ENCODE measurements at places on chromosomes 4 and X.

DNA sequence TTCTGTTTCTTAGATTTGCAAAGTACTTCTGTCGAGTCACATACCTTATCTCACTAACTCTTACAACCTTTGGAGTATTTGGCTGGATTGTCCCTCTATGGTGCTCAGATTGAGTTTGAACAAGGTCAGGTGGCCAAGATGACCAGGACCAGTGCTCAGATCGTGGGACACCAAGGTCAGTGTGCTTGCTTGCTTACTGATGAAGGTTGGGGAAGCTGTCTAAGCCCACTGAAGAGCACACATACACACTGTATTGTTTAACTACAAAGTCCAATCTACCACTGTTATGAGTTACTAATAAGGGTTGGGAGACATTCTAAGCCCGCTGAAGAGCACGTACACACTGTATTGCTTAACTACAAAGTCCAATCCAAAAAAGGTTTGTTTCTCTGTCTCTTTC lies 53.7 kb downstream of the TAB3 start:
- no peak for DNase-seq

- no peak for DNase-seq
Measured at GRCh38 chr4:88240297-88240714, 44.1 kb downstream of the PPM1K start.

- no peak for DNase-seq
Measured at GRCh38 chrX:111041018-111041462, 55.0 kb upstream of the PAK3 start.

DNA sequence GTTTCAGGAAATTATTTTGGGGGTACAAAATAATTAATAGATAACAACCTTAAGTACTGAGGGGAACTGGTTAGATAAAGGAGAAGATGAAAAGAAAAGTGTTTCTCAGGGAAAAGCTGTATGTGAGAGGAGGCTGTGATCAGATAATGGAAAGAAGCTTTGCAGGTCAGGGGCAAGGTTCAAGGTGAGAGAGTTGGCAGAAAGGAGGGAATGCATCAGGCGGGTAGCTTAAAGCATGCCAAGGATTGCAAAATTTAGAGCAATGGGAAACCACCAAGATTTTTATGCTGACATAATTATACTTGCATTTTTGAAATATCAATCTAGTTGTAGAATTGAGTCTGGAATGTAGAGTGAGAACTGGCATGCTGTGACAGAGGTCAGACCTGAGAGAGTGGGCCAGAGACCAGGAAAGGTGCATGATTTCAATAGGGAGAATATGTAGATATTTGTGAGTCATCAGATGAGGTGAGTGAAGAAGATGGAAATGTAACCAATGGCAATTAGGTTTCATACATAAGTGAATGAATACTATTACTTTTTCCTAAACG lies 508.7 kb downstream of the TRIML1 start:
- no peak for DNase-seq

- DNase-seq = no peak
Measured at GRCh38 chr4:122777846-122778673, 45.6 kb downstream of the BBS12 start.

- no peak for DNase-seq
Measured at GRCh38 chr4:164648849-164649212, 105.1 kb upstream of the SMIM31 start.

DNA sequence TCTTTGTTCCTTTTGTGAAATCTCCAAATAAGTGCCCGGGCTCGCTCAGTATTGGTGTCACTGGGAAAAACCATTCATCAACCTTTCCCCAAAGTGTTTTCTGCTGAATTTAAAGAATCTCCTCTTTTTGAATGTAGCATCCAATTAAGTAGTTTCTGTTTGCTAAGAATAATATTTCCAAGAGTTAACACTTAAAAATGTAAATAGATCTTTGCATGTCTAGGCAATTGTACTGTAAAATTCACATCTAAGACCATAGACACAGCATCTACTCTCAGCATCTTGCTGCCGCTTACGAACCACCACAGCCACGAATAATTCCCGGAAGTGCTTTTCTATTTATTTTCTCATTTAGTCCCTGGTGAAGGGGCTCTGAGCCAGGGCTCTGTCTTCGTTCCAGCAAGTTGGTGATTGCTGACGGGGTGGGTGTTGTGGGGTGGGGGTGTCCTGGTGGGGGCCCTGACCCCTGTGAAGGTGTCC lies 1.4 kb downstream of the NSG1 start:
- DNase-seq = no peak

DNA sequence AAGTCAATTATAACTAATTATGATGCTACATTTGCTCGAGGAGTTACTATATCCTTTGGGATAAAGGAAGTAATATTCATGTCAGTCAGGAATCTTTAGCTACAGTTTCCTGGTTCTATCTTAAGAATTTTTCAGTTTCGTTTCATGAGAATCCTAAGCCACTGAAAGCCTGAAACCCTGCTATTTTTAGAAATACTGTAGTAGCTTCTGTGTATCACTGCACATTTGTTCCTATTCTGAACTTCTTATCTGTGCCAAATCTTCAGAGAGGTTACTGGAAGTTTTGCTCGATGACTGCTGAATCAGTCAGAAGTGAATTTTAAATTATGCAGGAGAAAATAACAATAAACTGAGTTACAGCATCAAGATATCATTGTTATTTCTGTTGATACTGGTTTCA lies 249.2 kb downstream of the TENM3 start:
- no peak for DNase-seq

DNA sequence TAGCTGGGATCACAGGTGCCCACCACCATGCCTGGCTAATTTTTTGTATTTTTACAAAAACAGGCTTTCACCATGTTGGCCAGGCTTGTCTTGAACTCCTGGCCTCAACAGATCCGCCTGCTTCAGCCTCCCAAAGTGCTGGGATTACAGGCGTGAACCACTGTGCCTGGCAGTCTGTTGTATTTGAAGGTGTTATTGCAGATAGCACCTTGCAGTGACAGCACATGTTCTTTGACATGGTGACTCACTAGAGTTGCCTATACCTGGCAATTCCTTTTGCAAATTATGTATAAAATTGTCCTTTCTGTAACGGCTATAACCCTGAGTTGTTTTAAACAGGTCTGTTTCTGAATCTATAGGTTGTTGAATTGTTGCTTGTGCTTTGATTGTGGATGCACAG lies 7.9 kb downstream of the OGT start:
- DNase-seq = no peak

GRCh38 chrX:134603806-134604700 lies 54.2 kb downstream of the PLAC1 start:
- no peak for DNase-seq

DNA sequence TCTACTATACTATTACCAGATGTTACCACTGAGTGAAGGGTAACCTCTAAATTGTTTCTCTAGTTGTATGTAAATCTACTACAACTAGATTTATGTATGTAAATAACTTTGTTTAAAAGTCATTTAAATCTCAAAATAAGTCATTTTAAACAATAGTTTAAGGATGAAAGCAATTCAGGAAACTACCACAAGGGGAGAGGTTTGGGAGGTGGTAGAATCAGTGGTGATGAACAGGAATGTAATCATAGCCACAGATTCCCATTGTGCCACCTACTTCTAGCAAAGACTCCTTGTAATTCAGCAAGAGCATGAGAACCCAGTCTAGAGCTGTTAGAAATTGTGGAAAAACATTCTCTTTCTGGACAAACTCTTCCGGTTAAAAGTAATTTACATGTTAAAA lies 234.6 kb downstream of the SLC7A11 start:
- no peak for DNase-seq

DNA sequence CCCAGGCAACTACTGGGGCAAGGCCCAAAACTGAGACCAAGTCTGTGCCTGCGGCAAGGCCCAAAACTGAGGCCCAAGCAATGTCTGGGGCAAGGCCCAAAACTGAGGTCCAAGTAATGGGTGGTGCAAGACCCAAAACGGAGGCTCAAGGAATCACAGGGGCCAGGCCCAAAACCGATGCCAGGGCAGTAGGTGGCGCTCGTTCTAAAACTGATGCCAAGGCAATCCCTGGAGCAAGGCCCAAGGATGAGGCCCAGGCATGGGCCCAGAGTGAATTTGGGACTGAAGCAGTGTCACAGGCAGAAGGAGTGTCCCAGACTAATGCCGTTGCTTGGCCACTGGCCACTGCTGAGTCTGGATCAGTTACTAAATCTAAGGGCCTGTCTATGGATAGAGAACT lies 2.7 kb downstream of the GPRASP2 start:
- no peak for DNase-seq

DNA sequence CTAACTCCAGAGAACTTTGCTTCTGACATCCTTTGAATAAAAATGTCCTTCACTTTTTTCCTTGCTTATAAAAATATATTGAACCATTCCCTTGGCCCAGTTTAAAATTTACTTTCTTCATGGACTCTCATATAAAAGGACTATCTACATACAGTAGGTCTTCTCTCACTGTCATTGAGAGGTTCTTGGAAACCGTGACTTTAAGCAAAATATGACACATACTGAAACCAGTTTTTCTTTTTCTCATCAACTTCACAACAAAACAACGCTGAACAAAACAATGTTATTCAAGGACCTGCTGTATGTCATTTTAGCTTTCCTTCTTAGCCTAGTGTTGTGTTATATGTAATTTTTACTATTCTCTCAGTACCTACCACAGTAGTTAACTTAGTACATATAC lies 496.8 kb downstream of the CENPC start:
- no peak for DNase-seq

GRCh38 chrX:29662759-29663503 lies 552.4 kb upstream of the MAGEB2 start:
- no peak for DNase-seq

DNA sequence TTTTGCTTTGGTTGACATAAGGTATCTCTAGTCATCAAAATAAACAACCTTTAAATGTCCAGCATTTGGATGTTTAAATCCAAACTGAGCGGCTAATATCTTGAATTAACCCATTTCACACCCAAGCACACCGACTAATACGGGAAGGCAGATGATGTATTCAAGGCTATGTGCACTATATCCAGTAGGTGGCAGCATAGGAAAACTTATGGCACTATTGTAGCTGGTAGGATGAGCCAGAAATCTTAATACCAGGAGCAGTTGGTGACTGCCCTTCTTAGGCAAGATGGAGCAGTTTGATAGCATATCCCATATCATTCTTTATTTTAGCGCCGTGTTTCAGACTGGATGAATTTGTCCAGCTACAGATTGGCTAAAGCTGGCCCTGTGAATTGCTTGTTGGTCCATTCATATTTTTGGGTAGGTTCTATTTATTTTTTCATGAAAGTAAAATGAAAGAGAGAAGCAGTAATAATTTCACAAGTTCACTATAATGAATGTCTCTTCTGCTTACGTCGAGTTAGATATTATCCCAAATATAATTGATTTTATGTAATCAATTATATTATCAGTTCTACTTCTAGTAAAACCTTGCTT lies 24.4 kb downstream of the UCHL1 start:
- DNase-seq = peak; percentile 91

DNA sequence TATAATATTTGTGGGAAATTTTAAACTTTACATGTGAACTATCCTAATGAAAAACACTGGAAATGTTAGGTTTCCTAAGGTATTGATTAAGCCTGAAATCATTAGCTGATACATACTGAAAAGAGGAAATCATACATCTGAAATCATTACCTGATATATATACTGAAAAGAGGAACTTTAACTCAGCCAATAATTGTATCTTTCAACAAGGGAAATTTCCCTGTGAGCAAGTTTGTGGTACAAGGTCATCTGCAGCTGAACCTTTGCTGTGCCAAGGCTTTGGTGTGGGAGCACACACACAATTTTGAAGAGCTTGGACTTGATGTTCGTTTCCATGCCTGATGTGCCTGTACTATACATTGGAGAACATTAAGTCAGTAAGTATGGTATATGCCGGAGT lies 131.9 kb upstream of the USP9X start:
- DNase-seq = no peak

DNA sequence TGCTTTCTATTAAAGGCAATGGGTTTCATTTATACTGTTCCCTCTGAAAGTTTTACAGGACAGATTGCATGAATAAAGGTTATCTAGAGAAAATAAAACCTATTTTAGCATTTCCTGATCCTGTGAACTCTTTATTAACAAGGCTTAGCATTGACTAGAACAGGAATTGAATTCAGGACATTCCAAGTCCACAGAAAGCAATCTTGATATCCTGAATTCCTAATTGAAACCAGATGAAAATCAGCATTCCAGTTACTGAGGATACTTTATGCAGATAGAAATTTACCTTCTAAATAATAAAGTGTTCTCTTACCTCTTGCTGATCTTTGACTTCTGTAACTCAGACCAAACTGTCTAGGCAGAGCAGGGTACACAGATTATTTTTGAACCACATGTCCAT lies 151.4 kb downstream of the ZNF518B start:
- no peak for DNase-seq

DNA sequence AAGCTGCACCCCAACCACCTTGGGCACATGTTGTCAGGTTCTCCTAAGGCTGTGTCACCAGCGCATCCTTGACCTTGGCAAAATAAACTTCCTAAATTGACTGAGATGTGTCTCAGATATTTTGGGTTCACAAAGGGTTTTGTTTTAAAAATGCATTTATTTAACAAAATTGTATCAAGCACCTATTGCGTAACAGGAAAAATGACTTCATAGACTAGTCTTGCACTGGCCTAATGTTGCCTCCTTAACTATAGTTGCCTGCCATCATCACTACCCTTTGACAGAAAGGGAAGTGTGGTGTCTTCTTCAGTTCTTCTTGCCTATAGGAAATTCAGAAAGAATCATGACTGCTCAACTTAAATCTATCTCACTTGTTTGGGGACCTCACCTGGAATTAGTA lies 374.2 kb downstream of the SH2D1A start:
- DNase-seq = no peak

- no peak for DNase-seq
Measured at GRCh38 chr4:57548856-57549255, 438.7 kb upstream of the IGFBP7 start.

DNA sequence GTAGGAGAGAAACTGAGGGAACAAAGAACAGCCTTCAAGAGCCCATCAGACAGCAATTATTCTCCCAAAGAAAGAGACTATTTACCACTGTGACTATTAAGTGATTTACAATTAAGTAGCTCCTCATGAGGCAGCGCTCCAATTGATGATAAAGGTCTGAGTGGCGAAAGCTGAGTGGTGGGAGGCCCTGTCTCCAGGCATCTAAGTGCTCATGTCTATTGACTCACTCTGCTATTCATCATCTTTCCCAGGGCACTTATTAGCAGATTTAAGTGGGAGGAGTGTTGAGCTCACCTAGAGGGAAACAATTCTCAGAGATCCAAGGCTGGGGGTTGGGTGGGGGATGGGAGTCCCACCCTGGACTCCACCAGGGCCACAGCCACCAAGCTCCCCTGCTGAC lies 23.3 kb downstream of the AMER1 start:
- no peak for DNase-seq

- no peak for DNase-seq
Measured at GRCh38 chr4:161657616-161658015, 506.2 kb downstream of the FSTL5 start.

- no peak for DNase-seq
Measured at GRCh38 chrX:136546371-136546781, 14.4 kb downstream of the VGLL1 start.

- DNase-seq = no peak
Measured at GRCh38 chrX:16311671-16312070, 144.4 kb downstream of the MAGEB17 start.

DNA sequence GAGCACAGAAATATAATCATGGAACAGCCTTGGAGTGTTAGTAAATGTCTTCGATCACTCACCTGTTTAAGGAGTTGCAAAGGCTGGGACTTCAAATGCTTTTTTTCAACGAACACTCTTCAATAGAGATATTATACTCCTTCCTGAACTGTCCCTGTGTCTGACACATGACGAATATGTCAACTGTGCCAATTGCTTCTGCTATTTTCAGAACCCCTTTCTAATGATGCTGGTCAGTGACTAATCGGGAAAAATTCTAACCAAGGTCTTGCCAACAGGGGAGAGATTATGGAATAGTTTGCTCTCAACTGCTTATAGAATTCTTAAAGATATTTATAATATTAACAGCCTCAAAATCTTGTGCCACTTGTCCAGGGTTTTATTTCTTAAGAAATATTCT lies 8.5 kb upstream of the KLHL34 start:
- no peak for DNase-seq

All from hippocampal formation (tissue), 2 donors.